NCI-H446 (cell line): ENCODE measurements at places on chromosomes 16 and 17.

- no peak for DNase-seq
These were observed 8.0 kb upstream of the WFDC1 start for GRCh38 chr16:84286578-84287240.

- DNase-seq = no peak
These were observed 6.5 kb downstream of the GRB7 start for GRCh38 chr17:39744075-39744835.

DNA sequence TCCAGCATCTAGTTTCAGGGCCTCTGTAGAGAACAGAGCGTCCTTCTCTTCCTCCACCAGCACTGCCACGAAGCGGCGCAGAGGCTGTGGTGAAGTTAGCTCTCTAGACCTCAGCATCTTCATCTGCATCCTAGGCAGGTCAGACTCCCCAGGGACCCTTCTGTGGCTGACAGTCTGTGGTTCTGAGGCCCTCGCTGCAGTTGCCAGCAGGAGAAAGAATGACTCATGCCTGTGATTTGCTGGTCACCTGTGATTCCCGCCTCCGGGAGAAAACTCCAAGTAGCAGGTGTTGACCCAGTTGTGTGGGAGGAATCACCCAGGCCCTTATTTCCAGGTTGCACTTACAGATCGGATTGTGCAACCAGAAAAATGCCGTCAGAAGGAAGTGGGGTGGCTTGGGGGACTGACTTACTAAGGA is 117.3 kb upstream of the CACNG5 start:
- no peak for DNase-seq

DNA sequence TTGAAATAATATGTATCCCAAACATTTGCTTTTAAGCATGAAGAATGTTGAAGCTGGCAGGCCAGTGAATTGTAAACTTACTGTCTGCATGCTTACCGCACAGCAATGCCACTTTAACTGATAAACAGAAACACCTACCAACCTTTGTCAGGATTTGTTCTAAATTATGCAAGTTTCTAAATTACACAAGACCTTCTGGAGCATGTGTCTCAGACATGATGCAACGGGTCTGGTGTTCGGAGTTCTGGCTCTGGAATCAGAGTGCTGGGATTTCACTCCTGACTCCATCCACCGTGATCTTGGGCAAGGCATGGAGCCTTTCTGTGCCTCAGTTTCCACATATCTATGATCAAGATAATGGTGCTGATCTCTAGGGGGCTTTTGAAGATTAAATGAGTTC is 111.2 kb downstream of the CCT6B start:
- DNase-seq = no peak

DNA sequence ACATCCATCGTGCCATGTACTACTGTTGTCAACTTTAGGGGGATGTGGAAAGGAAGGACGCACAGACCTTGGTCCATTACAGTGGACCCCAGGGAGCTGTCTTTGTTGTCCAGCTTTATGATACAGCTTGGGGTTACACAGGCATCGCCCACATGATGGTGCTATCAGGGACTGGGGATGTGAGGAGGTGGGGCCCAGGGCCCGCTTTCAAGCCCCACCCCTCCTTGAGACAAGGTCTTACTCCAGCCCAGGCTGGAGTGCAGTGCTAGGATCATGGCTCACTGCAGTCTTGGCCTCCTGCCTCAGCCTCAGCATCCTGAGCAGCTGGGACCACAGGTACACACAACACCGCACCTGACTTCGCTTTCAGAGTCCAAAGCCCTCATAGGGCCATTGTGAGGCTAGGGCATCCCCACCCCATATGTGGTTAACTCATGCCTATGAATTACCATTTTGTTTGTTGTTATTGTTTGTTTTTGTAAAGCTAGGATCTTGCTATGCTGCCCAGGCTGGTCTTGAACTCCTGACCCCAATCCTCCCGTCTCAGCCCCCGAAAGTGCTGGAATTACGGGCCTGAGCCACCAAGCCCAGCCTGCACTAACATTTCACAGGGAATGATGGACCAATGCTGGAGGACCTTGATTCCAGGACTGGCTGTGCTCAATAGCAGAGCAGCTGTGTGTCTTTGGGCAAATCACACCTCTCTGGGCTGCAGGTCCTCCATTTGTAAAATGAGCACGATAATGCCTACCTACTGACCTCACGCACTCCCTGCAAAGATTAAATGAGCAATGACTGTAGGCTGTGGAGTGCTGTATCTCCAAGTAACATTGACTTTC is 17.2 kb downstream of the ST3GAL2 start:
- no peak for DNase-seq

DNA sequence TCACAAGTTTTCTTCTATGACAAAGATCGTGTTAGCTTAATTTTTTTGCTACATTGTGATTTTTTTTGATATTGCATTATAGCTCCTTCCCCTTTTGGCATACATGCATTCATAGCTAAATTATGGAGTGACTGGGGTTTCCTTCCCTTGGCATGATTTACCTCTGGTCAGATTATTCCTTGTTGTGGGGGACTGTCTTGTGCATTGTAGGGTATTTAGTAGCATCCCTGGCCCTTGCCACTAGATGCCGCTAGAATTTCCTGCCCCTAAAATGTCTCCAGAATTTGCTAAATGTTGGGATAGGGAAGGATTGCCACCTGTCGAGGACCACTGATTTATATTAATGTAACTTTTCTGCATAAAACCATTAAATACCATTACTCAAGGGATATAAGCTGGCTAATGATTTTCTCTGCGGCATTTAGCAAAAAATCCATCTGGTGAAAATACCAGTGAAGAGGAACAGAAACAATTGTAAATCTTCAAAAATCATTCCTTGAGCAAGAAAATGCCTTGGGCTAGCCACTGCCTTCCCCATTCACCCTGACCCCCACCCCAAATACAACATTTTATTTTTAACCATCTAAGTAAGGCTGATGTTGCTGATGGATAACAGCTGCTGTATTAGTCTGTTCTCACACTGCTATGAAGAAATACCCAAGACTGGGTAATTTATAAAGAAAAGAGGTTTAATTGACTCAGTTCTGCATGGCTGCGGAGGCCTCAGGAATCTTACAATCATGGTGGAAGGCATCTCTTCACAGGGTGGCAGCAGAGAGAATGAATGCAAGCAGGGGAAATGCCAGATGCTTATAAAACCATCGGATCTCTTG is 195.2 kb downstream of the MAP2K6 start:
- peak; percentile 33 for DNase-seq

DNA sequence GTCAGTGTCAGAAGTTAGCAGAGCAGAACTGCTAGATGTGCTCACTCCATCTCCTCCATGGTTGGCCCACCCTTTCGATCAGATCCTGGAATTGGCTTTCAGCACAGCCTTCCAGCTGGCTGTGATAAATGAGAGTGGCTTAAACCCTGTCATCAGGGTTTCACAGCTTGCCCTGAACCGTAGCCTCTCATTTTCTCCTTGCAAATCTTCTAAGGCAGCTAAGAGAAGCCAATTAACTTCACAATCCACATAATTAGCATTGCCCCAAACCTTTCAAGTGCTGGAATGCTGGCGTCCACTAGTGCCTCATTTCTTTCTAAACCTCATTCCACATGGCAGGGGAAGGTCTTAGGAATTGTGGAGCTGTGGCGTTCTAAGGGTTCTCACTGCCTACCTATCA is 21.7 kb downstream of the MILR1 start:
- no peak for DNase-seq

DNA sequence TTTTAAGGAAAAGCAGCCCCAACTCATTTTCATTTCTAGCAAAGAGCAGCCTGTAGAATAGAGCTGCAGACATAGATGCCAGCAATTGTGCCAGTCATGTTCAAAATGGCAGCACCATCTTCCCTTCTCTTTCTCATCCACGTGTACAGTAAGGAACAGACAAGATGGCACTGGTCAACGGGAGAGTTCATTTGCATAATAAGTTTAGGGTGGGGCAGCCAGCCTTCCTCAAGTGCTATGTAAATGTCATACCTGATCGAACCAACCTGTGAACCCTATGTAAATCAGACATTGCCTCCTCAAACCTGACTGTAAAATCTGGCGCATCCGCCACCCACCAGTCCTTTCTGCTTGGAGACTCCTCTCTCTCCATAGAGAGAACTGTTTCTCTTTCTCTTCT is 150.0 kb upstream of the CDH13 start:
- DNase-seq = no peak

GRCh38 chr17:63082952-63083351 is 116.9 kb downstream of the TANC2 start:
- no peak for DNase-seq

- no peak for DNase-seq
These were observed 79.8 kb upstream of the TMEM97 start for GRCh38 chr17:28239271-28239624.

GRCh38 chr16:4513086-4513860 is 25.3 kb downstream of the CDIP1 start:
- no peak for DNase-seq

DNA sequence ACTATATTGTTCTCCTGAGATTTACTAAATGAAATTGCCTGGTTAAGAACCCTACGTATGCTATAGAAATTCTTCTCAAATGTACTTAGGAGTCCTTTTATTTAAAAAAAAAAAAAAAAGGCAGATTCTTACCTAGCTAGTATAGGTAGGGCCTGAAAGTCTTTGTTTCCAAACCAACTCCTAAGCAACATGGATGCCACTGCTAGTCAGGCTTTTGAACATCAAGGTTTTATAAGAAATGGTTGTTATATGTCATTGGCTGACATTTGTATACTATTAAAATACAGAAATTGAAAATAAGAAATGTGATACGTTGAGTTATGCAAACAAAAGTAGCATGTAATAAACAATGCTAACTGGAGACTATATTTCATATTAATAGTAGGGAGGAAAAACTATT is 1.2 kb downstream of the EVI2A start:
- DNase-seq = no peak
